Airway epithelial cell (primary cell): ENCODE measurements at places on chromosomes 7 and 10. TPM values are rescaled to one million over a fixed set of nuclear protein-coding genes. Genes with fewer than 3 reads are reported as not detected.

ATOH7 gene
- total RNA-seq = not detected in 2 replicates

EZH2 gene
- 10.3 and 11.7 TPM in 2 replicates for total RNA-seq

HKDC1 gene
- total RNA-seq = 0.23 and 0.49 TPM in 2 replicates

NODAL gene
- 0.28 TPM in 1 of 2 replicates, not detected in the other for total RNA-seq

ANKRD7 gene
- not detected in 2 replicates for total RNA-seq

MNX1 gene
- total RNA-seq = 0.09 TPM in 1 of 2 replicates, not detected in the other

LRRN3 gene
- total RNA-seq = 0.07 TPM in 1 of 2 replicates, not detected in the other

PFKP gene
- 246 TPM in 2 replicates for total RNA-seq

ITGA8 gene
- total RNA-seq = not detected in 2 replicates

ADCY1 gene
- total RNA-seq = 0.05 and 0.07 TPM in 2 replicates

NPY4R2 gene
- total RNA-seq = 0.07 TPM in 1 of 2 replicates, not detected in the other

OPALIN gene
- not detected in 2 replicates for total RNA-seq

HECW1 gene
- total RNA-seq = not detected in 2 replicates

SPDYE6 gene
- total RNA-seq = not detected in 2 replicates

GIMAP6 gene
- total RNA-seq = not detected in 2 replicates

HOXA5 gene
- total RNA-seq = not detected in 2 replicates

FAM24B gene
- 0.42 and 2.2 TPM in 2 replicates for total RNA-seq

PNLIPRP1 gene
- total RNA-seq = not detected in 2 replicates

ITPRID1 gene
- 0.14 TPM in 1 of 2 replicates, not detected in the other for total RNA-seq

MLXIPL gene
- 0.07 and 0.09 TPM in 2 replicates for total RNA-seq

C10orf67 gene
- total RNA-seq = 0.28 TPM in 2 replicates

CALML5 gene
- total RNA-seq = 36.7 and 51.7 TPM in 2 replicates

CBX3 gene
- total RNA-seq = 92.7 and 93.5 TPM in 2 replicates

FAM25C gene
- 8.0 and 9.6 TPM in 2 replicates for total RNA-seq

CACNA2D1 gene
- 0.56 and 0.71 TPM in 2 replicates for total RNA-seq

MCM10 gene
- total RNA-seq = 9.5 and 12.6 TPM in 2 replicates

WDR11 gene
- total RNA-seq = 23.8 and 36.3 TPM in 2 replicates

PHYHIPL gene
- total RNA-seq = 0.07 TPM in 1 of 2 replicates, not detected in the other

HUS1 gene
- total RNA-seq = 11.8 and 13.7 TPM in 2 replicates

OR6V1 gene
- total RNA-seq = not detected in 2 replicates
